Esophagus squamous epithelium (tissue), 5 donors: ENCODE measurements at places on chromosomes 11 and 22.
A peak's percentile ranks its signal among the peaks of the same experiment; 100 is the strongest.

DNA sequence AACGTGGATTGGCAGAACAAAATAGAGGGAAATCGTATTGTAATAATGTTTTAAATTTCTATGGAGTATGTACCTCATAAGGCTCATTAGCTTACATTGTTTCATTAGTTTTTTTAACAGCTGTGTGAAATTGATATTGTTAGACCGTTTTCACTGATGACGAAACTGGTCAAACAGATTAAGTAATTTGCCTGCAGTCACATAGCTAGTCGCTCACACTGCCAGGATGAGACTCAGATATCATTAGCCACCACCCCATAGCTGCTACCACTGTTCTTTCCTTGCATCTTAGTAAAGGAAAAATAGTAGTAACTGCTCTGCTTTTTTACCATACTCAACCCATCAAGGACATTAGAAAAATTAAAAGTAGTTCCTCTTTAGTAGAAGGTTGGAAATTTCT, 64.0 kb downstream of the DKK3 start:
- no peak for DNase-seq

DNA sequence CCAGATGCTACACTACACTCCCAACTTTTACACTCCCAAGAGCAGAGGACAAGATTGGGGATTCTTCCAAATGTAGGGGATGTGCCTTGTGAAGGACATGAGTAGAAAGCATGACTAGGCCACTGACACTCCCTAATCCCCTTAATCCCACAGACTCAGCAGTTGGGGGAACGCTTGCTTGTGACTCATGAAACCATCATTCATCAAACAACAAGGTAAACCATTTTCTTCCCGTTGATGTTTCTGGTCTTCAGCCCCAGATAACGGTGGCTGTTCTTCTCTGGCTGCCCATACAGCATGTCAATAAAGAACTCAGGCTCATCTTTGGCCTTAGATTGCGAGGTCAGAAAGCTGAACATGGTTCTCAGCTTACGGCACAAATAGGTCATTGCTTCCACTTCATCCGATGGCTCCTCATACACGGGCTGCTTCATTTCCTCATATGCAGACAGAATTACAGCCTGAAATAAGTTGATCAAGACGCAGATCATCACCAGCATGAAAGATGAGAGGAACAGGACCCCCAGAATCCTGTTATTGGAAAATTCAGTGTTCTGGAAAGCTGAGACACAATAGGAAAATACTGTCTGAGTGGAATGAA, 6.4 kb upstream of the CDPF1 start:
- DNase-seq = no peak

DNA sequence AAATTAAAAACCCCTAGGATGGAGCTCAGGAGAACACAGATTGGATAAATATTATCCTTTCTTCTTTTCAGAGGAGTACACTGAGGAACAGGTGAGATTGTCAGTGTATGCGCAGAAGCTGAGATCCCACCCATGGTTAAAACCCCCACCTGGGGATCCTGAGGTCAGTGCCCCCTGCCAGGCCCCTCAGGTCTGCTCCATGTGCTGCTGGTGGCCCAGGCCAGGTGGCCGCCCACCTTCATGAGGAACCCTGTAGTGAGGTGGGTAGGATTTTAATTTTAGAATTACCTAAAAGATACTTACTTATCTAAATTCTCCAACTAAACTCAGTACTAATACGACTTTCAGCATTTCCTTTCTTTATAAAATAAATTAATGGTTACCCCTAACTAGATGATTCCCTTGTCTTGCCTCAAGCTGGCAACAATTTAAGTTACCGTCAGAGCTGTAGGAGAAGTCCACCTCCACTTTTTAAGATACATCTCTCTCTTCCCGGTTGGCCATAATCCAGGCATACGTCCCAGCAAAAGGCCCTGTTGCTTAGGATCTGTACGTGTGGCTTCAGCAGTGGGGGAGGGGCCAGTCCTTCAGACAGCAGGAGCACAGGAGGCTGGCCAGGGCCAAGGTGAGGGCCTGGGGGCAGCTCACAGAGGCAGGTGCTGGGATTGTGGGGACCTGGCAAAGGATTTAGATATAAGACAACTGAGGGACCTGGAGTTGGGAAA, 61.5 kb upstream of the PITPNB start:
- DNase-seq = no peak

GRCh38 chr11:93623179-93623578, 38.3 kb upstream of the CEP295 start:
- no peak for DNase-seq

GRCh38 chr11:120340529-120340928, 4.3 kb downstream of the ARHGEF12 start:
- no peak for DNase-seq

DNA sequence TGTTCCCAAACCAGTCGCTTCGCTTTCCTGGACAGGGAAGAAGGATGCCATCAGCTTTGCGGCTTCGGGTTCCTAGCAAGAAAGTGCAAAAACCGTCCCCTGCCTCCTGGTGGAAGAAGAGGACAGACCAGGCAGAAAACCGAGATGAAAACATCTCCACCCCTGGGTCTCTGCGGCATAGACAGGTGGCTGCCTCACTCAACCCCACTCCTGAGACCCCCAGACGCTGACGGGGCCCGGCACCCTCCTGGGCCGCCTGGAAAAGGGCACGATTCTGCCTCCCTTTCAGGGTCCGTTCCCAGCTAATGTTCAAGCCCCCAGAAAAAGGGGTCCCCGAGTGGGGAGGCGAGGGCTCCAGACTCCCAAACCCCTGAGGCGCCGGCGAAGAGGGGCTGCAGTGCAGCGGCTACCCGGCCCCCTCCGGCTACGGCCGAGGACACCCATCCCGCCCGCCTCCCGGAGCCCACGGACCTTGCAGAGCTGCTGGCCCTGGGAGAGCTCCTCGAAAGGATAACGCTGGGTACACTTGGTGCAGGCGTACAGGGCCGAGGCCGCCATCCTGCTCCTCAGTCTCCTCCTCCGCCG, 569 bp downstream of the FAM76B start:
- no peak for DNase-seq

DNA sequence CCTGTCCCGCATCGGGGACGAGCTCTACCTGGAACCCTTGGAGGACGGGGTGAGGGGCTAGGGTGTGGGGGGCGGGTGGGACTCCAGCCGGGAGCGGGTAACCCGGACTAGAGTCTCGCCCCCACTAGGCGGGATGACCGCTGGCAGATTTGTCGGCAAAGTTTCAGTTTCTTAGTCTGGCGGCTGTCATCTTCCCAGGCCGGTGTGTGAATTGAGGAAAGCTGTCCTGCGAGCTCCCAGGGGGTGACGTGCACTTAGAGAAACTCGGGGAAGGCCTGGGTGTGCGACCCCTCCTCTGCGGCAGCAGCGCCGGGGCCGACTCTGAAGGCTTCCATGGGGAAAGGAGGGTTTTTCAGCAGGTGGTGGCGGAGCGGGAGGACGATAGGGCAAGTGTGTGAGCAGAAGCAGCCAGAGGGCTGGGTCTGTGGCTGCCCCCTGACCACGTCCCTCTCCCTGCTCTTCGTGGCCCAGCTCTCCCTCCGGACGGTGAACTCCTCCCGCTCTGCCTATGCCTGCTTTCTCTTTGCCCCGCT, 463 bp downstream of the RAD9A start:
- no peak for DNase-seq

- DNase-seq = no peak
Observed at GRCh38 chr22:44455151-44455962, 42.7 kb downstream of the RTL6 start.

DNA sequence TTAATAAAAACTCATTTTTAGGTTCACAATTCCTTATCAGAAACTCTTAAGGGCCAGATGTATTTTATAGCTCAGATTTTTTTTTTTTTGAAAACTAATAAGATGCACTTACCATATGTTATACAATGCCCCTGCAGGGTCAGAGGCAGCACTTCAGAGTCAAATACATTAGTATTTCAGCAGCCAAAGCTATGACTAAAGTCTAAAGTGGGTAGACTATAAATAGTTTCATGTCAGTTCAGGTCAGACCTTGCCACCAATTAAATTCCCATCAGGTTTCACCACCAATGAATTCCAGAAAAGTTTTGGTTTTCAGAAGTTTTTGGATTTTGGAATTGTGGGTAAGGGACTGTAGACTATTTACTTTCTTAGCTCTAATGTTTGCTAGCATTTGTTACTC, 75.9 kb downstream of the FAM83F start:
- DNase-seq = no peak

GRCh38 chr22:20503816-20504215, 3.6 kb upstream of the MED15 start:
- no peak for DNase-seq

- DNase-seq = no peak
Observed at GRCh38 chr11:94669023-94669422, 99.1 kb upstream of the AMOTL1 start.

- DNase-seq = no peak
Observed at GRCh38 chr11:110730773-110731172, 18.5 kb upstream of the ARHGAP20 start.

DNA sequence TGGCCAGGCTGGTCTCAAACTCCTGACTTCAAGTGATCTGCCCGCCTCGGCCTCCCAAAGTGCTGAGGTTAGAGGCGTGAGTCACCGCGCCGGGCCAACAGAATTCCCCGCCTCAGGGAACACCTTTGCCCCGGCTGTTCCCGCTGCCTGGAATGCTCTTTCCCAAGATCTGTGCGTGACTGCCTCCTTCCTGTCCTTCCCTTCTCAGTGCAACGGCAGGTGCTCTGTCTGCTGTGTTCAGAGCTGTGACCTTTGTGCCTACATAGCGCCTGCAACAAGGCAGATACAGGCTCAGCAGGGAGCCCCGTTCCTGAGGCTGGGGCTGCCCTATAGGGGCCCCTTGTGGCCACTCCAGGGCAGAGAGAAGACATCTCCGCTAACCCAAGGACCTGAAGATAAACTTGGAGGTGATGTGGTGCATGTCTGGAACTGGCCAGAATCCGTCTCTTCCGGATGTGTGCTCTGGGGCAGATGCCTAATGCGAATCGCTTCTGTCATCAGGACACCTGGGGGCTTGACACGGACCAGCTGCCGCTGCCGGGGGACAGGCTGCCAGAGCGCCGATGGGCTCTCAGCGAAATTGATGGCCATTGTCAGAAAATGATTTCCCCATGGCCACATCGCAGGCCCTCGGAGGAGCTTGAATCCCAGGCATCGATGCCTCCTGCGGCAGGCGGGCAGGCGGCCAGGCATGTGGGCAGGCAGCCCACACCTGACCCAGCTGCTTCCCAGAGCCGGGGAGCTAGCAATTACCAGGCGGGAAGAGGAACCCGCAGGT, 43.5 kb upstream of the TCF20 start:
- no peak for DNase-seq

- DNase-seq = no peak
Observed at GRCh38 chr11:124633355-124633754, 10.7 kb downstream of the TBRG1 start.

GRCh38 chr11:105298630-105299029, 159.1 kb upstream of the CARD18 start:
- DNase-seq = no peak

DNA sequence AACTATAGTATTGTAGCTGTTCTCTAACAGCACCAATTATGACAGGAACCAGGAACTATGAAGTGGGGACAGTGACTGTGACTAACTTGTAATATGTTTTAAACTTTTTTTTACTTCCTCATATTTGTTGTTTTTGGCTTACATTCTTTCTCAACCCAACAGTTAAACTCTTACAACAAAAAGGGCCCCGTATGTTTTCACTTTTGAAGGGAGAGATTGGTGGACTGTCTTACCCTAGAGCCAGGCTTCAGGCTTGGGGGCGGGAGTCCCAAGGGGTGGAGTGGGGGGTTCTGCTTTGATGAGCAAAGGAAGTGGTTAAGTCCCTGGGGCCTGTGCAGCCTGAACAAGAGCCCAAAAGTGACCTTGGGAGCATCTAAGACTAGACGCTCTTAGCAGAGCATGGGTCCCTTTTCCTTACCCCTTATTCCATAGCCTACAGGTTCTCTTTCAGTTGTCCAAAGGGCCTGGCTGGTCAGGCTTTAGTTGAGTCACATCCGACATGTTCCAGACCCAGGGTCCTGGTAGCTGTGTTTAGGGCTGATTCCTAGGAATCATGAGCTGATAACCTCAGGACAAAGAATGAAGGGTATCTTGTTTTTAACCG, 38.8 kb downstream of the STIM1 start:
- peak; percentile 23 for DNase-seq

DNA sequence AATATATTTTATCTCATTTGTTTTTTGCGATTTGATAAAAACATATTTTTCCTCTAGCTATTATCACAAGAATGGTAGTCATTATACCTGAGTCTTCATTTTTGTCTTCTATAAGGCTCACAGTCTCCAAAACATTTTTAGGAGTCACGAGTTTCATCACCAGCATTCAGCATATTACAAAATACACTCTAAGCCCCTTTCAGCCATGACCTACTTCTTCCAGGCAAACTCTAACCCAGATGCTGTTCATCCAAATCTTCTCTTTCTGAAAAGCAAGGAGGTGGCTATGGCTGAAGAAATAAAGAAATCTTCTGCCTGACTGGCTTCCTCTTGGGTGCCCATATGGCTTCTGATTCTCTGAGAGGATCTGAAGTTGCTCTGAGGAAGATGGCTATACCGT, 35.7 kb upstream of the USP47 start:
- DNase-seq = no peak

GRCh38 chr22:45942787-45943493, 34.0 kb downstream of the WNT7B start:
- DNase-seq = no peak
